ENCODE measurements at places on chromosomes 3 and 15. TPM values are rescaled to one million over a fixed set of nuclear protein-coding genes. Genes with fewer than 3 reads are reported as not detected.
A peak's percentile ranks its signal among the peaks of the same experiment; 100 is the strongest.

Gene POPDC2
- 586 TPM for total RNA-seq

Gene C15orf39
- 14.8 TPM for total RNA-seq

DNA sequence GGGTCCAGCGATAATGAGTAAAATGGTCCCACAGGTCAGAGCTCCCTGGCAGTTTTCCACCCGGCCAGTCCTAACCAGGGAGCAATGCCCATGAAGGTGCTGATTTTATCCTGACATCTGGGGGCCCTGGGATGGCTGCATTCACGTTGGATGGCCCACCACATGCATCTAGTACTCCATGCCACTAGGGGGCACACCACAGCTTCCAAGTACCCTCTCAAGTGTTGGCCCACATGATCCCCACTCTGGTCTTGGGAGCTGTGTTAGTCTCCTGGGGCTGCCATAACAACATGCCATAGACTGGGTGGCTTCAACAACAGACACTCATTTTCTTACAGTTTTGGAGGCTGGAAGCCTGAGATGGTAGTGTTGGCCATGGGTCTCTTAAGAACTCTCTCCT is 225.5 kb downstream of the SLCO3A1 start:
- DNase-seq, result no peak

- no peak for DNase-seq
Measured at GRCh38 chr15:50137330-50137761, 18.3 kb upstream of the ATP8B4 start.

- no peak for DNase-seq
Measured at GRCh38 chr3:188339410-188340295, 185.7 kb downstream of the LPP start.

DNA sequence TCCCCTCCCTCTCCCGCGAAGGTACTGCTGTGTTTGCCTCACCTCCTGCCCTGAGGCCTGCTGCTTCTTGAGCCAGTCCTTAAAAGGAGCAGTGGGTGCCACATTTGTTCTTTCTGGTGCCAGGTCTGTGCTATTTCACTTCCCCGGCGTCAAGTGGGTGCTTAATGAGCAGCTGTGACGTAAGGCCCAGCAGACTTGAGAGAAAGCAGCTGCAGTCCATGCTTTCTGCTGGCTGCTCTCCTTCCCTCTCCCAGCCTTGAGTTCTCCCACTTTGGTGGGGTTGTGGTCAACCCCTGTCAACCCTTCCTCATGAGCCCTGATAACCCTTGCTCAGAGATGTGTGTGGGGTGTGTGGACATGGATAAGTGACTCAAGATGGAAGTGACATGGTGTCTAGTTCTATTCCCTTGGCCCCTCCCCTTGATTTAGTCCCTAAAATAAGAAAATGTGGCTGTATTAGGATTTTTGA is 6.9 kb downstream of the INAFM2 start:
- DNase-seq, result peak; percentile 46

DNA sequence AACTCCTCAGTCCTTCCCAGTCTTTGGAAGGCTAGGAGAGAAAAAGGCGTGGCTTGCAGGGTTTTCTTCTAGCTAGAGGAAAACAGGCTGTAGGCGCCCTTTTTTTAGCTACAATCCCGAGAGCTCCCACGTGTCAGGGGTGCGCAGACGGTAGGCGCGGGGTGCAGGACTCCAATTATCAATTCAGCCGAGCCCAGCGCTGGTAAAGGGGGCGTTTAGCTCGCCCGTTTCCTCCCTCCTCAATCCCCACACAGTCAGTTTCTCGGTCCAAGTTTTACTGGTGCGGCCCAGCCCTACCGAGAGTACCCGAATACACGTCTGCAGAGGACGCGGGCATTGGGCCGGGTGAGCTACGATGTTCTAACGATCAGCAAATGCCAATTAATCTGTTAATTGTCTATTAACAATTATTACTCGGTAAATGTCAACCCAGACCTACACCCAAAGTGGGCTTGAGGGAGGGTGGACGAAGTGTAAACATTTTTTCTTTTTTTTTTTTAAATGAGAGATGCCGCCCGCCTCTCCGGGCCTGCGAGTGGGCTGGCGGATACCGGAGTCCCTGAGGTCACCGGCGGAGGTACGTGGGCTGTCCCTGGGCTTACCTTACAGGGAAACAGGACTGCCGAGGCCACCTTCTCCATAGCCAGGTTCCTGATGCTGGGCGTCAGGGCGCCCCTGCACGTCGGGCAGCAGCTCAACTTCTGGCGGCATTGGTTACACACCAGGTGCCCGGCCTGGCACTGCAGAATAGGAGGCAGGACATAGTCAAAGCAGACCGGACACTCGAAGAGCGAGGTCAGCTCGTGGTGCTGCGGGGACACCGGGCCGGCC is 923 bp downstream of the SIAH2 start:
- DNase-seq, result peak; percentile 58
